IMR-90 (cell line): ENCODE measurements at places on chromosomes 1 and 21. TPM values are rescaled to one million over a fixed set of nuclear protein-coding genes. Genes with fewer than 3 reads are reported as not detected.
A peak's percentile ranks its signal among the peaks of the same experiment; 100 is the strongest.

NEK2 gene
- total RNA-seq, result 26.0 and 35.0 TPM in 2 replicates

MATN1 gene
- 0.56 TPM in 1 of 2 replicates, not detected in the other for total RNA-seq

THEM5 gene
- total RNA-seq, result not detected in 2 replicates

CCNL2 gene
- total RNA-seq, result 53.9 and 61.1 TPM in 2 replicates

C1orf210 gene
- total RNA-seq, result not detected in 2 replicates

CENPF gene
- total RNA-seq, result 51.8 and 80.0 TPM in 2 replicates

PGBD5 gene
- 0.18 and 0.28 TPM in 2 replicates for total RNA-seq

GRCh38 chr1:36743286-36744005, 260.7 kb upstream of the CSF3R start:
- DNase-seq, result no peak

DNA sequence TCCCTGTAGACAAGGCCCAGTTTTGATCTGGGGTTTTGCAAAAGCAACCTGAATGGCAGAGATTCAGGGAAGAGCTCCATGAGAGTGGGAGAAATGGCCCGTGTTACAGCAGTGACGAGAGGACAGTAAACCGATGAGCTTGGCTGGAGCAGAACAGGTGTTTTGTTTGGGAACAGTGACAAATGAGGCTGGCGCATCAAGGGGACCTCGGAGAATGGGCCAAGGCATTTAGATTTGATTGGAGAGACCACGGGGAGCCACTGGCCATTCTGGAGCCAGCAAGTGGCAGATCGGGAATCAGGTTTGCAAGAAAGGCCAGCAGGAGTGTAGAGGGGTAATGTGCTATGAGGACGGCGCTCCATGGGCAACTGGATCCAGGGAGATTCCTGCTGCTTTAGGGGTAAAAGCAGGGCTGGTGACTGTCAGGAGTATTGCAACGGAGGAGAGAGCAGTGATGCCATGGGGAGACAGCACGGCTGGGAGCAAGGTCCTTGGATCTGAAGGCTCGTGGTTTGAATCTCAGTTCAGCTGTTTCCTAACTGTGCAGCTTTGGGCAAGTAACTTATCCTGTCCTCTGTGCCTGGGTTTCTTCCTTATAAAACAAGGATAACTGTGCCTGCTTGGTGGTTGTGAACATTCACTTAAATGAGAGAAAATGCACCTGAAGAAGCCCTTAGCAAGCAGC, 9.9 kb upstream of the KLHDC7A start:
- DNase-seq, result no peak

DNA sequence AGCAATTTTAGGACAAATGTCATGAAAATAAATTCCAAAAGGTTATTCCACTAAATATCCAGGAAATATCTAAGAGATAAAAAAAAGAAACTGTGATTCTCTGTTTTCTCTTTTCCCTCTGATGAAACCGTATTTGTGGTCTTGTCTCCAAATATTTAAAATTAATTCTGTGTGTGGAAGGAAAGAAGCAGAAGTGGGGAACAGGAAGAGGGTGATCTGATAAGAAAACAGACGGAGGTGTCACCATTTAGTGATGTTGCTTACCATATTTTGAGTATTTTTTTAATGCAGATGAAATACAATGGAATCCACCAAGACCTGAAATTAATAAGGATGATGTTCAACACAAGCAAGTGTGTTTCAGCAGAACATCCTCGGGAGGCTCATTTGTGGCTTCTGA, 29.6 kb downstream of the CLCA1 start:
- no peak for DNase-seq

DNA sequence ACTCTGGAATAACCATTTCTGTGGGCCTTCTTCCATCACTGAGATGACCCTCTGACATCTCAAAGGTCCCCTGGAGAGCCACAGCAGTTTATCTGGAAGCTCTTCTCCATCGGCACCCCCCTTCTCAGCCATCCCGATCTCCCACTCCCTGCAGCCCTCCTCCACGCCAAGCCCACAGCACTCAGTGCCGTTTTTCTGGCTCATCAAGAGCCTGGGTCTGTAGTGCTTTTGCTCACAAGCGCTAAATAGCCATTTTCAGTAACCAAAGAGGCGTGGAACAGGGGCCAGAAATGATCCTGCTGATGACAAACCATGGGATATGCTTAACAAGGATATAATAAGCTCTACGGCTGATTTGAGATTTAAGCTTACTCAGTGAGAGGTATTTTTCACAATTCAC, 17.6 kb downstream of the SEC16B start:
- DNase-seq, result no peak

DNA sequence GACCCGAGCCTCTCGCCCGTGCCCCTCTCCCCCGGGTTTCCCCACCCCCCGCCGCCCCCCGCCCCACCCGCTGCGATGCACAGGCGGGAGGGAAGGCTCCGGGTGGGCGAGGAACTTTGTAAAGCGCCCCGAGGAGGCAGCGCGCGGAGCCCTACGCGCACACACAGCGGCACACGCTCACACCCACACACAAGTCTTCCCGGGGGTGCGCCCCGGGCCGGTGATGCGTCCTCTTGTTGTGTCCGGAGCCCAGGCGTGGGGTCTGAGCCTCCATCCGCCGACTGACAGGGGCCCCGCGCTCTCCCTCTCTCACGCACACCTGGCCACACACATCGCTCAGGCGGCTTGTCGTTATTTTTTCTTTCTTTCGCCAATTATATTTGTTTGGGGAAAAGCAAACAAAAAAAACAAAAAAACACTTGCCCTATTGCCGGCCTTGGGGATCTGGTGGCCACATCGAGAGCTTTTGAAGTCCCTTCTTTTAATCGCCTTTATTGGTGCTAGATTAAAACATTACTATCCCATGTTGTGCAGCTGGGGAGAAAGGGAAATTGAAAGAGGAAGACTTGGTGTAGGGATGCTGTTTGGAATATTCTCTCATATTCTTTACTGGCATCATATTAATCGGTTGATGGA, 770 bp downstream of the NTNG1 start:
- no peak for DNase-seq

- DNase-seq, result peak; percentile 42
Observed at GRCh38 chr1:3827813-3828307, 29.2 kb downstream of the CEP104 start.

DNA sequence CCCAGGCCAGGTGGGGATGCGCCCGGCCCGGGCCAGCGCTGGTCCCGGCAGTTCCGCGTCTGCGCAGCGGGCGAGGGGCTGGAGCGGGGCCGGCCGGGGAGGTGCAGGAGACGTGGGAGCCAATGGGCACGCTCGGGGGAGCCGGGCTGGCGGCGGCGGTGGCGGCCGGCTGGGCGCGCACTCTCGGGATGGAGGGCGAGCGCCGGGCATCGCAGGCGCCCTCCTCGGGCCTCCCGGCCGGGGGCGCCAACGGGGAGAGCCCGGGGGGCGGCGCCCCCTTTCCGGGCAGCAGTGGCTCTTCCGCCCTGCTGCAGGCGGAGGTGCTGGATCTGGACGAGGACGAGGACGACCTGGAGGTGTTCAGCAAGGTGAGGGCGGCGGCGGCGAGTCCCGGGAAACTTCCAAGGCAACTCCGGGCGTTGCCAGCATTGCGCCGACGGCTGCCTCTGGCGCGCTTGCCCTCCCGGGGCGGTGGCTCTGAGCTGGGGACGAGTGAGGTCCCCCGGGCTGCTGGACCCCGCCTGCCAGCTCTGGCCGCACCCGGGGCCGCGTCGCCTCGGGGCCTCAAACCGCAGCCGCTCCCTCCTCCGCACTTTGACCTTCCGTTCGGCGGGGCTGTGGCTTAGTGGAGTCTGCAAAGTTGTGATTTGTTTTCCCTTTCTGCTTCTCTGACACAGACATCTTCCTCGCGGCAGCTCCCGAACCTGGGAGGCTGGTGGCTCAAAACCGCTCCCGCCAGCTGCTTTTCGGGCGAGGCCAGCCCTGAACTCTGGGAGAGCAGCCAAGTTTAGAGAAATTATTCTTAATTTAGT, at the start of gene SNX7:
Gene SNX7, plus strand, starts transcription at position 178 of the 812 bp plus-strand sequence. Its CDS starts 11 bp downstream, at position 189.
- peak; percentile 69 for DNase-seq

DNA sequence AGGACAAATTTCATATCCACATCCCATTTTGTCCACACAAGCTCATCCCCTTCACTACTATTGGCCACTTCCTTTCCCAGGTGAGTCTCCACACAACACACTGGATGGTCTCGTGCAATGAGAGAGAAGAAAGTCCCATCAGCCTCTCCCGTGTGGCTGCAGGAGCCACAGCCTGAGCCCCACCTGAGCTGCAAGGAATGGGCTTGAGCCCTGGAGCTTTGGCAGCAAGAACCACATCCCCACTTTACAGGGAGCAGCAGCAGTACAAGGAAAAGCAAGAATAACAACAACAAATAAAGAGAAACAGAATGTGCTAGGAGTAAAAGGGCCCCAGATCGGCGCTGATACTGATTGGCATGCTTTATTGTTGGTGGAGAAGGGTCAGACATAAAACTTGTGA, 117.7 kb downstream of the TPTE start:
- no peak for DNase-seq

- no peak for DNase-seq
Observed at GRCh38 chr1:196593955-196594354, 14.3 kb downstream of the KCNT2 start.

DNA sequence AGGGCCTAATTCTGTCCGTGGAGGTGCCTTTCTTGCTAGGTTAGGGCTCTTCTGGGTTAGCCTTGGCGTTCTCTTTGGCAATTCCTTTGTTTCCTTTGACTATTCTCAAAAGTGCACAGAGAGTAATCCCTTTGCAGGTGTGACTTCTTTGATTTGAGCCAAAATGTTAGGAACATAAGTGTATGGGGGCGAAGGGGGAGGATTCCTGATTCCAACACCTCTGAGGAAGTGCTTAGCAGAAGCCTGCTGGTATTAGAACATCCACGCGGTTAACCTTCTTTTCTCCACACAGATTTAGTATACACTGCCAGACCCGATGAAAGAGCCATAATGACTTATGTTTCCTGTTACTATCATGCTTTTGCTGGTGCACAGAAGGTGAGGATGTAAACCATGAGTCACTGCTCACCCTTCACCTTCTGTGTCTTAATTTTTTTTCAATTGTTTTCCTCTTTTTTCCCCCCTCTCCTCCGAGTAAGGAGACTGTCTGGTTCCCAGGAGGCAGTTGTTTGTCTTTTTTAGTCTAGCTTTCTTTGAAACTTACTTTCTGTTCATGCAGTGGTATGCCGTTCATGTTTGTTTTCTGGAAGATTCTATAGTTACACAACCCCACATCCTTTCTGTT, 48.0 kb downstream of the ACTN2 start:
- DNase-seq, result no peak

DNA sequence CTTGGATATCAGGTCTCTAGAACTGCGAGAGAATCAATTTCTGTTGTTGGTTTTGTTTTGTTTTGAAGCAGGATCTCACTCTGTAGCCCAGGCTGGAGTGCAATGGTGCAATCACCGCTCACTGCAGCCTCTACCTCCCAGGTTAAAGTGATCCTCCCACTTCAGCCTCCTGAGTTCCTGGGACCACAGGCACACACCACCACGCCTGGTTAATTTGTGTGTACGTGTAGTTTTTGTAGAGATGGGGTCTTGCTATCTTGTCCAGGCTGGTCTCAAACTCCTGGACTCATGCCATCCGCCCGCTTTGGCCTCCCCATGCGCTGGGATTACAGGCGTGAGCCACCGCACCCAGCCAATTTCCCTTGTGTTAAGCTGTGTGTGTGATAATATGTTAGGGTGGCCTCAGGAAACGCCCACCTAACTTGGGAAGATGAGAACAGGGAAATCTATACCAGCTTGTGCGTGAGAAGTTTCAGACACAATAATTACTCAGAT, 109.6 kb downstream of the SIK1 start:
- DNase-seq, result no peak

DNA sequence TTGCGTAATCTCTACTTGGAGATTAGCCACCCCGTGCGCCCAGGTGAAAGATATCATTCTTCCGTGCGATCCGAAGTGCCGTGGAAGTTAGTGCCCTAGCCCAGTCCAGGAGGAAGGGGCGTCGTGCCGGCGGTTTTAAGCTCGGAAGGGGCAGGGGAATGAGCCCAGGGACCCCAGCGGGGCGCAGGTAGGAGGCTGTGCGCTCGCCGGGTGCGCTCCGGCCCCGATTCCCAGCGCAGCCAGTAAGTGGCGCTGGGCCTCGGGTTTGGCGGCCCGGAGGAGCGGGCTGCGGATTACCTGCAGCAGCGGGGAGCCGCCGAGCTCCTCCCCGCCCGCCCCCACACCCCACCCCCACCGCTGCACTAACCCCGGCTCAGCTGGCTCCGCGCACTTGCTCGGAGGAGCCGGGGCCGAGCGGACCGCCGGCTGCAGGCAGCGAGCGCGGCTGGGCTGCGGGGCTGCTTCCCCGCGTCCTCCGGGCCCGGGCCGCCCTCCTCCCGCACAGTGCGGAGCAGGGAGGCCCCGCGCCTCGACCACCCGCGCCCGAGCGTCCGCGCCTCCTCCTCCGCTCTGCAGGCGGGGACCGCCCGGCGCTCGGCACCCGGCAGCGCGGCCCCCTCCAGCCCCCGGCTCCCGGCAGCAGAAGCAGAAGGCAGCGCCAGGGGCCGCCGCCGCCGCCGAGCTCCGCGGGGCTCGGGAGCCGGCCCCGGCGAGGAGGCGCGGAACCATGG, at the start of gene RYR2:
Gene RYR2, plus strand, starts transcription at position 390 of the 731 bp plus-strand sequence. Its CDS starts 338 bp downstream, at position 728.
- DNase-seq, result no peak

DNA sequence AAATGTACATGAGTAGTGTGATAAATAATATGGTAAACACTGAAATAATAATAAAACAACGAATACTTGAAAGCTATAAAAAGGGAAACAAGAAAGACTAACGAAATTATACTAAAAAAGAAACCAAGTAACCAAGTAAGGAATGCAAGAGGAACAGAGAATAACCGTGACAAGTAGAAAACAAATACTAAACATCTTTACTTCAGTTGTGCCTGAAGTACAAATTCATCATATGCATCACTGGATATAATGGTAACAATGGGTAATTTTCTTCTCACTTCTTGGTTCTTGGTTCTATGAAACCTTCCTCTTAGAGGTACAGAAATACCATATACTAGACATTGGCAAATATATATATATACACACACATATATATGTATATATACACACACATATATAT, 1093.6 kb upstream of the B3GALT2 start:
- no peak for DNase-seq

GRCh38 chr1:221743416-221744208, 1.7 kb upstream of the DUSP10 start:
- DNase-seq, result no peak
